Activated naive CD4-positive, alpha-beta T cell treated with Interleukin-2 at 50 U/mL for 16 hours (primary cell): ENCODE measurements at places on chromosomes 6 and 20.

- DNase-seq: no peak
Measured at GRCh38 chr6:161838306-161839035, 564.6 kb upstream of the AGPAT4 start.

GRCh38 chr6:38610050-38610625 is 29.6 kb downstream of the BTBD9 start:
- DNase-seq: no peak

DNA sequence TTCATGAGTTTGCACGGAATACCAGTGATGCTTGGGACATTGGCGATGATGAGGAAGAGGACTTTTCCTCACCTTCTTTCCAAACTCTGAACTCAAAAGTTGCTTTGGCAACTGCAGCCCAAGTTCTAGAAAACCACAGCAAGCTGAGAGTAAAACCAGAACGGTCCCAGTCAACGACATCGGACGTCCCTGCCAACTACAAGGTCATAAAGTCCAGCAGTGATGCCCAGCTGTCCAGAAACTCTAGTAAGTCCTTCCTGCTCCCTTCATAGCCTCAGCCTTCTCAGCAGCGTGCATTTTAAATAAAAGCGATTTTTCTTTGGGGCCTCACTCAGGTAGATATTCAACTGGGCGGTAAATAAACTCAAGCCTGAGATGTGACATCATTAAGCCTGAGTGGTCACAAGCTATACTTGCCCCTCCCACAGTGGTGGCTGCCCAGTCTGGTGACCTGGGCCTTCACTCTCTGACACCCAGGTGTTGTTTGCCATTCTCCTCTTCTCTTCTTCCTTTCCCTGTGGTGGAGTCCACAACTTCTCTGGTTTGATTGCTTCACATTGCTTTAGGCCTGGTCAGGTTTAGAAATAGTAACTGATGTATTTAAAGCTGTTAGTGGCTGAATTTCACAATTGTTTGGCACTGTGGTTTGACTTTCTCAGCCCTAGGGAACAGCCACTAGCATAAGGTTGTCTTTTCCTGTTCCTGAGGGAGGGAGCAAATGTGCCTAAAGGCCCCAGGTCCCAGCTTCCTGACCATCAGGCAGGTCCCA is 21.6 kb upstream of the TMEM217 start:
- DNase-seq: no peak

- no peak for DNase-seq
Measured at GRCh38 chr6:118240878-118241528, 307.1 kb upstream of the PLN start.

DNA sequence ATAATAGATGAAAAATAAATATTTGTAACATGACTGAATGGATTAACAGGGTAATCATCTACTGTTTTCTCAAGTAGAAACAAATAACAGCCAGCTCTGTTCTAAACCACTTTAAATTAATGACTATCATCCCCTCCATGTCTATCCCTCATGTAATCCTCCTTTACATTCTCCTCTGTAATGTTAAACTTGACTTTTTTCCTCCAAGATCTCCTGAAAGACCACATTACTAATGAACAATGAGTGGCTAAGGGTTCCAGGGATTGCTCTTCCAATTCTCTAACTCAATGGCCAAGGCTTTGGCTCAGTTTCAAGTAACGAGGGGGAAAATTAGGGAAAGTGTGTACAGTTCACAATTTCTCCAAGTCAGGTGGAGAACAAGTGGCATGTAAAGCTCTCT is 37.6 kb upstream of the FBXL4 start:
- DNase-seq: no peak

GRCh38 chr20:2455771-2456497 is 14.7 kb downstream of the SNRPB start:
- no peak for DNase-seq

GRCh38 chr20:57323034-57323433 is 6.6 kb upstream of the SPO11 start:
- DNase-seq: no peak

DNA sequence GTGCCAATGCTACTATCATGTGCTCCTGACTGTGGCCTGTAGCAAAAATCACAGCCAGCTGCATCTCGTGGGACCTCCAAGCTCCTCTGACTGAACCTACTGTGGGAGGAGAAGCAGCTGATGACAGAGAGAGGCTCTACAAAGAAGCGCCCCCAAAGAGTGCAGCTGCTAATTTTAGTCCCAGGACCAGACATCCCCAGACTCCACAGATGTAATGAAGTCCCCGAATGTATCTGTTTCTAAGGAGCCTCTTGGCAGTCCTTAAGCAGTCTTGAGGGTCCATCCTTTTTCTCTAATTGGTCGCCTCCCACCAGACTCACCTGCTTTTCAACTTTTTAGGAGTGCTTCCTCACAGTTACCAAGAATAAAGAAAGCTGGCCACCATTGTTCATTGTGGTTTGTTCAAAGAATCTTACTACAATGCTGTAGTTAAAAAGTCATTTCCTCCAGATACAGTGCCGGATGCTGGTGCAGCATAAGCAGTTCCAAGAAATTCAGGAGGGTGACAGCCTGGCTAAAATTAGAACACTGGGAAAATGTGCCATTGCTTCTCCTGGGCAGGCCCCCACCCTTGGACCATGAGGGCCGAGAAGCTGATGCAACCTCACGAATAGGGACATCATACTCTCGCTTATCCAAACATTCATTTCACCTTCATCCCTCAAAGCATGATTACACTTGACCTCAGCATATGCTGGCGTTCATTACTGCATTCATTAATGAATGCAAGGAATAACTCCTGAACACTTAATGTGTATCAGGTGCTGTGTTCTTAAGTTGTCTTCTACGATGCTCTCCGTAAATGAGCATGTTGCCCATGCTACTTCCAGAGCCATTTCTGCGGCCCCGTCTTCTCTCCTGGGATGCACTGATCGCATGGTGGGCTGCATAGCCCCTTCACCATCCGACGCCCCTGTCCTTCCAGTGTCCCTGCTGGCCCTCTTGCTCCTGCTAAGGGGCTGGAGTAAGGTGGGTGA is 66.4 kb downstream of the LY86 start:
- DNase-seq: peak; percentile 23

GRCh38 chr20:19497064-19497463 is 261.0 kb upstream of the RIN2 start:
- DNase-seq: no peak

DNA sequence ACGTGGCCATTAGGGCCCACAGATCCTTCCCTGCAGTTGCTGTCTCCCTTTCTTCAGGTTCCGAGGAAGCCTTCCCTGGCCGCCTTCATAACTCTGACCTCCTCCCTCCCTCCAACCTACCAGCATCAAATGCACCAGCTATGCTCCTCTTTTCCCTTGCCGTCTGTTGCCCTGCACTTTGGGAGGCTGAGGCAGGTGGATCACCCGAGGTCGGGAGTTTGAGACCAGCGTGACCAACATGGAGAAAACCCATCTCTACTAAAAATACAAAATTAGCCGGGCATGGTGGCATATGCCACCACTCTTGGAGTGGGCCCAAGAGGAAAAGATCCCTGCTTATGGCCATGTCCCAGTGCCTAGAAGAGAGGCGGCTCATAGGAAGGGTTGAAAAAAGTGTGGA is 31.8 kb downstream of the RNASET2 start:
- no peak for DNase-seq

DNA sequence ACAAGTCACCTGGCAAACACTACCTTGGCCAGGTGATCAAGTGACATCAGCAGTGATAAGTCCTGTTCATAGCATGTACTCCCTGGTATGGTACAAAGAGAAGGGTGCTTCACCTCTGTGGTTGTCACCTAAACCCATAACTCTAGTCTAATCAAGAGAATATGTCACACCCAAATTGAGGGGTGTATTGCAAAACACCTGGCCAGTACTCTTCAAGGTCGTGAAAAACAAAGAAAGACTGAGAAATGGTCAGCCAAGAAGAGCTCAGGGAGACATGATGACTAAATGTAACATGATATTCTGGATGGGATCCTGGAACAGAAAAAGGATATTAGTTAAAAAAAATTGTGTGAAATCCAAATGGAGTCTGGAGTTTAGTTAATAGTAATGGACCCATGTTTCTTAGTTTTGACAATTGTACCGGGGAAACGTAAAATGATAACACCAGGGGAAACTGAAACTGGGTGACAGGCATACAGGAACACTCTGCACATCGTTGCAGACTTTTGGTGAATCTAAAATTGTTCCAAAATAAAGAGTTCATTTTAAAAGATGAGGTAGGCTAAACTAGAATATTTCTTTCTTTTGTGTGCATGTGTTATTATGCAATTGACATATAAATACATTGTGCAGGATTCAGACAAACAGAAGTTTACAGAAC is 262.0 kb downstream of the CDC5L start:
- DNase-seq: no peak

DNA sequence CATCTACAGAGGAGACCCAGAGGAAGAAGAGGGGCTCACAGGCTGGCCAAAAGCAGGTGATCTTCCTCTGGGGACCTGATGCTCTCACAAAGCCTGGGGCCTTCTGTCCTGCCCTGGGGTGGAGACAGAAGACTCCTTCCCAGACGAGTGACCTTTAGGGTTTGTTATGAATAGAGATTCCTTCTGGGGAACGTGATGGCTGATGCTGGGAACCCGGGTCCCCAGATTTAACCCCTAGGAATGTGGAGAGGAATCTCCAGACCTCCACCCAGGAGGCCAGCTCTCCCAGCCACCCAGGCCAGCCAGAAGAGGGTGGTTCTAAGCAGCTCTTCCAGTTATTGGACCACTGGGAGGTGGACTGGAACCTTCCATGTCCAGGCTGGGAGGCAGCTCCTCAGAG is 16.8 kb upstream of the CCN5 start:
- no peak for DNase-seq
